ENCODE measurements at places on chromosomes 2 and 18.

GRCh38 chr2:50491541-50492476 is 540.1 kb downstream of the NRXN1 start:
- DNase-seq = peak; percentile 33

DNA sequence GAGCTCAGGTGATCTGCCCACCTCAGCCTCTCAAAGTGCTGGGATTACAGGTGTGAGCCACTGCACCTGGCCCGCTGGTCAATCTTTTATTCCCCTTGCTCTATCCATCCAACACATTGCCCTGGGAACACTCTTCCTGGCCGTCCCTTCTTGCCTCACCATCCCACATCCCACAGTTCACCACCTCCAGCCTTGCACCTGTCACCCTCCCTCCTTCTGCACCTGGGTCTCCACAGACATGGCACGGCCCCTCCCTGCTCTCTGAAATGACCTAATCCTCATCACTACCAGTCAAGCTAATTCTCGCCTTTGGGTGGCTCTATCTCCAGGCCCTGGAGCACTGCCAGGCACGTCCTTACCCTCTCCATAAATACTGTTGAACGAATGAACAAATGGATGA is 116.9 kb upstream of the TEX51 start:
- DNase-seq = no peak

- DNase-seq = peak; percentile 92
These were observed 363.8 kb upstream of the TRIB2 start for GRCh38 chr2:12352889-12353288.

GRCh38 chr2:135573620-135574019 is 42.3 kb downstream of the R3HDM1 start:
- DNase-seq = no peak

DNA sequence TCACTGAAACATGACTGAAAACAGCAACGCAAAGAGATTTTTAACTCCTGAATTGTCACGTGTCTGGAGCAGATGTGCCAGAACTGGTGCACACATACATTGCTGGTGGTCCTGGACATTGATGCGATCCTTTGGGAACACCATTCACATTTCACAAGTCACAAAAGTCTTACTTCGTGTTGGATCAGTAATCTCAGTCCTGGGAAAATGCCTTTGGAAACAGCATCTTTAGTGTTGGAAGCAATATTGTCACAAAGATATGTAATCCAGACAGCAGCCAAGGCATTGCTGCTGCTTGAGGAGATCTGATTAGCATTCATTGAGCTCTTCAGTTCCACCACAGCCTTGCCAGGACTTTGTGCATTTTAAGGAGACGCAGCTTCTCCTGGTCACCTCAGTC is 126.2 kb upstream of the SH3BP4 start:
- no peak for DNase-seq

DNA sequence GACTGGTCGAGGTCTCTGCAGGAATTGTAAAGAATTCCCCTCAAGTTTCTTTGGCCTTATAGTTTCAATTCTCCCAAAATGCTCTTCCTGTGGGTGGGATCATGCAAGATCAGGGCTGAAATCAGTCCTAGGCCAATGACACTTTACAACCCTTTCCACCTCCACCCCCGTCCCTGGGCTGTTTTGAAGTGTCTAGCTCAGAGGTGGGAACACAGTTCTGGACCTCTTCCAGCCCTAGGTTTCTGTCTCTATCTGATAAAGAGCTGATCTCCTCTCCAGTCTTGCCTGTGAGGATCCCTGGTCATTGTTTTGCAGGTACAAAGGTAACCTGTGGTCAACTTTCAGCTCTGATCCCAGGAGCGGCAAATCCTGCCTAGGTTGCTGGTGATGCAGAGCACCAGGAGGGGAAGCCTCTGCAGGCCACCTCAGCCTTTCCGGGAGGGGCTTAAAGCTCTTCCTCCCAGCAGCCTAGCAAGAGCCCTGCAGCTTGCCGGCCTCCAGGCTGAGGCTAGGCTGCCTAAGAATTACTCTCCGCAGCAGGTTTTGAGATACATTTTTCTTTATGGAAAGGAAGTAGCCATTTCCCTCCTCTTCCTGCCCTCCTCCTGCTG is 69.8 kb upstream of the WIPF1 start:
- DNase-seq = no peak

GRCh38 chr2:86512034-86512433 is 51.2 kb downstream of the CHMP3 start:
- no peak for DNase-seq

DNA sequence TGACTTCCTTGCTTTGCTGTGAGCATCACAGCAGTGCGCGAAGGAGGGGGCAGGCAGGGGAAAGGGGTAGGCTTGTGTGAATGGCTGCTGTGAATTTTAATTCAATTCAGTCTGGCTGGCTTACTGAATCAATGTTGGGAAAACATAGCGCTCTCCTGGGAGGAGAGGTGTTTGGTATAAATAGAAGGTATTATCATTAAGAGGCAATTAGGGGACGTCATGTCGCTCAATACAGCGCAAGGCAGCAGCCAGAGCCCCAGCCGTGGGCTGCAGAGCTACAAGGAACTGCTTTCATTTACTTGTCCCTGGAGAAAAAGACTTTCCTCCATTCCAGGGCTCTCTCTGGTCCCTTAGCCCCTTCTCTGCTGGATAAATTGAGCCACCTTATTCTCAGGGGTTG is 181.4 kb upstream of the MSH6 start:
- DNase-seq = peak; percentile 23

DNA sequence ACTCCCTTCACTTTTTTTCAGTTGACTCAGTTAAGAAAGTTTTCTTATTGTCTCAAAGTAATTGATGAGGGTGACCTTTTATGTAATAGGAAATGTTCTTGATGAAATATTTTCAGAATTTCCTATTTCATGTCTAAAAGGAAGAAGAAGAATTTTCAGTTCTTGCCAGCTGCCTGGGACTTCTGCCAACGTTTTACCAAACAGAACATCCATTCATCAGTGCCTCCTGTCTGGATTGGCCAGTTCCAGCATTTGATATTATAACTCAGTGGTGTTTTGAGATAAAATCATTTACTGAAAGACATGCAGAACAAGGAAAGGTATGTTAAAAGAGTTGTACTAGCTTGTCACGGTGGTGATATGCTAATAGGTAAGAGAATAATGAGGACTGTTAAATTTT is 104.7 kb upstream of the MYO3B start:
- no peak for DNase-seq

GRCh38 chr18:54671291-54671881 is 80.3 kb downstream of the DYNAP start:
- peak; percentile 26 for DNase-seq

DNA sequence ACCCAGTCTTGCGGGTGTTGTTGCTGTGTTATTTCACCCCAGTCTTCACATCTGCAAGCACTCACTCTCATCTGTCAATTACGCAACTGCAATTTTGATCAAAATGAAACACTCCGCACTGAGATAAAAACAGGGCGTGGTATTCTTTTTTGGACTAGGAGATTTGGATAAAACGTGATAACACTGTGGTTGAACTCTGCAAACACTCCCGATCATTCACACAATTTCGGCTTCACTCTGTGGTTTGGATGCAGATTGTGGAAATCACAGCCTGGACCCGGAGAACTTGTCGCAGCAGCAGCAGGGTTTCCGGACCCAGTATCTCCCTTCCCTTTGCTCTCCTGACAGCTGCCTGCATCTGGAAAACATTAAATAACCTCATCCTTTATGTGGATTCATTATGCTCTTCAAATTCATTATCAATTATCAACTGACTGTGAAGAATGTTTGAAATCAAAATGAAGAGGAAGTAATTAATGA is 49.4 kb upstream of the APCDD1 start:
- DNase-seq = no peak

DNA sequence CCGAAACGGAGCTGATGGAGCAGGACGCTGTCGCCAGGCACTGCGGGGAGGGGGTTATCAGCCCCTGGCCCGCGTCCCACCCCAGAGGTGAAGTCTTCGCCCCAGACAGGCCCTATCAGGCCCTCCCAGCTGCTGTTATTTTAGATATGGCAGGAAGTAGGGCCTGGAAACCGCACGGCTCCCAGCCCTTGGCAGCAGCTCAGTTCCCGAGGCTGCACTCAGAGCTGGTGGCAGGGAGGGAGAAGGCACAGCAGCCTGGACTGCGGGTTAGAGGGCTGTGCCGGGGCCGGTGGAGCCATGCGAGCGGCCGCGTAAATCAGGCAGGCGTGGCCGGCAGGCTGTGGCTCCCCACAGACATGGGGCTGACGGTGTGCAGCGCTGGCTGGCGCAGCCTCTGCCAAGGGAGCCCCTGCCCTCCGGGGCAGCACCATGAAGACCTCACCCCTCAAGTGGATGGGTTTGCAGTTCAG is 111.4 kb downstream of the NFATC1 start:
- no peak for DNase-seq

GRCh38 chr18:68676913-68677312 is 38.0 kb downstream of the TMX3 start:
- no peak for DNase-seq

GRCh38 chr2:60486067-60486466 is 67.4 kb downstream of the BCL11A start:
- DNase-seq = no peak

DNA sequence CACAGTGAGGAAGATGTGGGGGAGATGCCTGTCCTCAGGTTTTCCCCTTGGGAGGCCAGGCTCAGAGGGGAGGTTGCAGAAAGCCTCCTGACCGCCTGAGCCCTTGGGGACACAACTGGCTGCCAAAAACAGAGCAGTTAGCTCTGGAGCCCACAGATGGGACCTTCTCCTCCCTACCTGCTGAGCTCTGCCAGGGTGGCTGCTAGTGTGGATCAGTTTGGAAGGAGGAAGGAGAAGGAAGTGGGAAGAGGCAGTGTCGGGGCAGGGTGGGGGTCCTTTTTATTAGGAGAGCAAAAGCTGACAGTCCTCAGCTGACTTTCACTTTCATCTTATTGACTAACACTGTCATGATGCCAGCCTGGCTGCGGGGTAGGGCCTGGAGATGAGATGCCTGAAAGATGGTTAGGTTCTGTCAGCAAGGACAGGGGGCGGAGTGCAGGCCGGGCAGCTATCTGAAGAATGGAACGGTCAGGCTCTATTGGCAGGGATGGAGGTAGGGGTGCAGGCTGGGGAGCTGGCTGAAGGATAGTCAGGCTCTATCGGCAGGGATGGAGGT is 188.5 kb upstream of the HDAC4 start:
- DNase-seq = no peak

- DNase-seq = no peak
These were observed 43.0 kb downstream of the BIN1 start for GRCh38 chr2:127063701-127064590.

- DNase-seq = no peak
These were observed 1.7 kb upstream of the EXOC6B start for GRCh38 chr2:72827487-72827886.

DNA sequence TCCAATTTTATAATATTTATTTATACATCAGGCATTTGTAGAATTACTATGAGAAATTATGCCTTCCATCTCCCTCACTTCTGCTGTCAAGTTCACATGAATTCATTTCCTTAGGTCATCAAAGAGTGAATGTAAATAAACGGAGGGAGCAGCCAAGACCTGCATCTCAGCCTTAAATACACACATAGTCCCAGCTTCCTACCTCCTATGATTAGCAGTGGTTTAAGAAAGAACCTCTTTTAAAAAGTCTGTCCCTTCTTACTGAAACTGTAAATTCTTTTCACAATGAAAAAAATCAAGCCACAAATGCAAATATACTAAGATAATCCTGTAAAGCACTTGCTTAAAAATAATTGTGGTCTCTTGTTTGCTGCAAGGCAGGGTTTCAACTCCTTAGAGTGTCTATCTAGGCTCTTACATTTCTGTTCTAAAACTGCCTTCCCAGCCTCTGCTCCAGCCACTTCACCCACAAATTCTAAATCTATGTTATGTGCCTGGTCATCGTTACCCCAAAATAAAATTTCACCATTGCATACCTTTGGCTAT is 532.7 kb upstream of the FSHR start:
- no peak for DNase-seq

DNA sequence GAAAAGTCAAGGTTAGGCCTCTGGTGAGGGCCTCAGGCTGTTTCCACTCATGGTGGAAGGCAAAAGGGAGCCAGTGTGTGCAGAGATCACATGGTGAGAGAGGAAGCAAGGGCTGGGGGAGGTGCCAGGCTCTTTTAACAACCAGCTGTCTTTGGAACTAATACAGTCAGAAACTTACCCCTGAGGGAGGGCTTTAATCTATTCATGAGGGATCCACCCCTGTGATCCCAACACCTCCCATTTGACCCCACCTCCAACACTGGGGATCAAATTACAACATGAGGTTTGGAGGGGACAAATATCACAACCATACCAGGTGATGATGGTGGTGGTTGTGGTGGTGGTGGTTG is 10.9 kb downstream of the POLI start:
- no peak for DNase-seq

- DNase-seq = no peak
These were observed 266.2 kb upstream of the REV1 start for GRCh38 chr2:99756059-99756458.

DNA sequence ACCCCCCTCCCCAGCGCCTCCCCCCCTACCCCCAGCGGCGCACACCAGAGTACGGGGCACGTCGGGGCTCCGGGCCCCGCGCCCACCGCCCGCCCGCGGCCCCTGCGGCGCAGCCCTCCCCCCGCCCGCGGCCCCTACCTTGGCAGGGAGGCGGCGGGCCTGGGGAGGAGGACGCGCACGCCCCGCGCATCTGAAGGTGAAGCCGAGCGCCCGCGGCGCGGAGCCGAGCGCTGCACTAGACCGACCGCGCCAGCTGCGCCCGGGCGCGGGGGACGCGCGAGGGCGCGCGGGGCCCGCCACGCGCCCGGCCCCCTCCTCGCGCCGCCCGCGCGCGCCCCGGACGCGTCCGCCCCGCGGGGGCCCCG is at the start of gene ZNF516:
Gene ZNF516 (minus strand): TSS at position 237 of the 365 bp plus-strand sequence. CDS start 52,188 bp downstream, outside the sequence.
- DNase-seq = peak; percentile 52

GRCh38 chr2:46023165-46023854 is 273.9 kb upstream of the EPAS1 start:
- DNase-seq = no peak

DNA sequence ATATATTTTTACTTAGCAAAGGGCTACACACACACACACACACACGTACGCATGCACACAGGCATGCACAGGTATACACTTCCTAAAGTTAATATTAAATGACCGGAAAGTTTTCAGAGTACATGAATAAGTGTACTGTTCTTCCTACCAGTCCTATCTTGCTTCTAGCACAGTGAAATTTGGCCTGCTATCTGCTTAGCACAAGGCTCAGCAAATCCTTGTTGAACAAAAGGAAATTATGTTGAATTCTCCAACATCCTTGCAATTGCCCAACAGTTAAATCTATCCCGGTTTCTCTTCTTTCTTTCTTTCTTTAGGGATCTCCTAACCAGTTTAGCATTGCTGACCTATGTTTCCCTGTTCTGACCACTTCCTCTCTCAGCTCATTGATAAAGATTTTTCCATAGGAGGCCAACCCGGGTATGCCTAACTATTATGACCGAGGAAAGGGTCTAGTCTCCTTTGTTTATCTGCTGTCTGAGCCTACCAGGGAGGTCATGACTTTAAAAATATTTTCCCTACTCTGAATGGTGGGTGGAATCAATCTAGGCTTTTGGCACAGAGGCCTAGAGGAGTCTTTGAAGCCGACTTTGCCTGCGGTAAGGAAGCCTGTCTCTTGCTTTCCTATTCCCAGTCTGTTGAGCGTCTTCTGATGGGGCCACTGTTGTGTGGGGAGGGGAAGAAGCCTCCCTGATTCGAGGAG is 400.7 kb downstream of the HRH4 start:
- DNase-seq = no peak

- DNase-seq = peak; percentile 43
These were observed 112.0 kb downstream of the TRABD2A start for GRCh38 chr2:84768840-84769239.

All from NCI-H345 (cell line).